Myometrial cell (primary cell): ENCODE measurements at places on chromosomes 7 and 10. TPM values are rescaled to one million over a fixed set of nuclear protein-coding genes. Genes with fewer than 3 reads are reported as not detected.

Gene UPK3B
- not detected in 2 replicates for total RNA-seq

Gene PLEKHS1
- not detected in 2 replicates for total RNA-seq

Gene CYP2E1
- total RNA-seq: 0.18 TPM in 1 of 2 replicates, not detected in the other

Gene ATP6V0A4
- total RNA-seq: not detected in 2 replicates

Gene FAM13C
- total RNA-seq: not detected in 2 replicates

Gene HOXA5
- total RNA-seq: 1.7 and 6.2 TPM in 2 replicates

Gene MARVELD1
- total RNA-seq: 55.3 and 63.4 TPM in 2 replicates

Gene SLC26A4
- total RNA-seq: under 0.01 and 0.18 TPM in 2 replicates

Gene C10orf67
- total RNA-seq: 0.29 and 0.53 TPM in 2 replicates

Gene PSD
- total RNA-seq: 9.2 and 14.1 TPM in 2 replicates

Gene NXPH1
- total RNA-seq: not detected in 2 replicates

Gene TRRAP
- 13.5 and 14.4 TPM in 2 replicates for total RNA-seq

Gene SYNPO2L
- under 0.01 and 0.18 TPM in 2 replicates for total RNA-seq

Gene FAM241B
- 0.18 and 0.29 TPM in 2 replicates for total RNA-seq

Gene EVX1
- 0.86 TPM in 1 of 2 replicates, not detected in the other for total RNA-seq

Gene DNAJC9
- 23.9 and 28.0 TPM in 2 replicates for total RNA-seq
